ENCODE measurements at places on chromosomes 11 and 22.

DNA sequence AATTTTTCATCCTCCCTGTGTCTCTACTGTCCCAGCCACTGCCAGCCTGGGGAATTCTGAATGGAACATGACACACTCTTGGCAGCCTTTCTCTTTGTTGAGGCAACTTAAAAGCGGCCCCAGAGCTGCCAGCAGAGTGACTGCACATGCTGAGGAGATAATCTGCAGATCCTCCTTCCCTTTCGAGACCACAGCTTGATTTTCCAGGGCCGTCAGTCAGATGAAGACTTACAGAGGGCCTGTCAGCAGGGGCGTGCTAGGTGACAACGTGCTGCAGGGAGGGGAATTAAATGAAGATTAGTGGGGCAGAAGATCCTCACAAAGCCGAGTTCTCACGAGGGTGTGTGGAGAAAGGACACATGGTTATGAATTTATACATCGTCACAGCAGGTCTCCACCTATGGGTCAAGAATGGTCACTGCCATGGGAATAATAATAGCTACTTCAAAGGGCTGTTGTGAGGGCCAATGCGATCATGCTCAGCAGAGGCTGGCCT is 193.5 kb upstream of the PITPNB start:
- DNase-seq: no peak

DNA sequence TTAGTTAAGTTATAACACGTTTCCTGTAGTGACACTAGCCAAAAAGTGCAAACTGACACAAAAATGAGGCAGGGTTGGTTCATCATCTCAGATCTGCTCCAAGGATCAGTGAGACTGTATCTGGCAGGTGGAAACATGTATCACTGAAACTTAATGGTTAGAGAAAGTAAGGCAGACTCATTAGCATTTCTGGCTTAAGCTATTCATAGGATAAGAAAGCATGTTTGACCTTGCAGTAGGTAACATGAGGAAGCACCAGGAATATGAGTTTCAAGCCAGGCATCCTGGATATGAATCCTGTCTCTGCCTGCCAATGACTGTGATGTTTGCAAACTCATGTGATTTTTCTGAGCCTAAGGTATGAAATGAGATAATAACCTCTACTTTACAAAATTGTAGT is 732.1 kb downstream of the NELL1 start:
- no peak for DNase-seq

- DNase-seq: no peak
These were observed 572.9 kb downstream of the NTM start for GRCh38 chr11:131943295-131943694.

DNA sequence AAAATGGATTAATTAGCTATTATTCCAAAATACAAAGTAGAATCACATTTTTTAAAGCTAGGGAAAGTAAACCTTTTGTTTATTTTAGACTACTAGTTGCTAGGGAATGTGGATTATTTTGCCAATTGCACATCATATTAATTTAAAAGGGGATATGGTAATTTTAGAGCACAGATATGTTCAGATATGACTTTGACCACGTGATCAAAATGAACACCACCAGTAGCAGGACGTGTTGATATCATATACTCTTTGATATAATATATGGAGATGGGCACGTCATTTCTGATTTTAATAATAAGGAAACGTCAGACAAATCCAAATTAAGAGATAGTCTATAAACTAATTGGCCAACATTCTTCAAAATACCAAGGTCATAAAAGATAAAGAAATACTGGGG is 1188.3 kb upstream of the CNTN5 start:
- DNase-seq: no peak

GRCh38 chr22:31603574-31603973 is 58.4 kb downstream of the PISD start:
- DNase-seq: no peak

DNA sequence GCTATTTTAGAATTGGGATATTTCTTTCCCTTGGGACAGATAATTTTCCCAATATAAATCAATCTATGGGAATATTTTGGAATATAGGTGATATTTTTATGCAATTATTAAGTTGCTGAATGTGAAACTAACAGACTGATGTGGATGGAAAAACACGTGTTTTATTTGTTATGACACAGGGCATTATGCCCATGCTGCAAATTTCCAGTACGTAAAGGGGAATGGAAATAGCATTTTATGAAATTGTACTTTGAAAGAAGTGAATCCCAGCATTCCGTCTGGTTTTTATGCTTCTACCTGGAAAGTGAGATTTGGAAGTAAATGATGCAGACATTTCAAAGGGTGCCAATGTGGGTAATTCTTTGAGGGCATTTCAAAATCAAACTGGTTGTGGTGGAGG is 142.7 kb downstream of the PARVA start:
- DNase-seq: no peak

DNA sequence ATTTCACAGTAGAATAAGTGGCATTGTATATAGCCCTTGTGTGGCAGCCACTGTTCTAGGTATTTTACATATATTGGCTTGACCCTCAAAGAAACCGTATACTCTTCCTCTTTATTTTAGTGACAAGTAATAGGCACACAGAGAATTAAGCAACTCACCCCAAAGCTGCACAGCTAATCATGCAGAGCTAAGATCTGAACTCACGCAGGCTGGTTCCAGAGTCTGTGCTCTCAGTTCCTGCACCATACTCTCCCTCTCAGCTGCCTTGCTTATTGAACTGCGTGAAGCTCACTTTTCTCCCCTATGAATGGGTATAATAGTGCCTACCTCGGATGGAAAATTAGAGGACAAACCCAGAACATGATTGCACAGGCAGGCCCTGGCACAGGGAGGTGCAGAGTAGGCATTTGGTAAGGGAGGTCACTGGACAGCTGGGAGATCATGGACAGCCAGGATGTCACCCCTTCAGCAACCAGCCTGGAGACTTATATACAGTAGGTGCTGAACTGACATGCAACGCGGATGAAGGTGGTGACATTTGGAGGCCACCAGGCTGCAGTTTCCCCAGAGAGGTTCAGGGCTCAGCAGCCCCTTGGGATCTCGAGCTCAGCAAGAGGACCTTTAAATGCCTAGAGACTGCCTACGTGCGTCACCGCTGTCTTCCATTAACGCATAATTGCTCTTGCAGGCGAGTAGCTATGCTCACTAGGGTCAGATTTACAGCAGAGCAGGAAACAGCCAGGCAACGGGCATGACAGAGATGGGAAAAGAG is 78.4 kb upstream of the TP53I11 start:
- DNase-seq: no peak

DNA sequence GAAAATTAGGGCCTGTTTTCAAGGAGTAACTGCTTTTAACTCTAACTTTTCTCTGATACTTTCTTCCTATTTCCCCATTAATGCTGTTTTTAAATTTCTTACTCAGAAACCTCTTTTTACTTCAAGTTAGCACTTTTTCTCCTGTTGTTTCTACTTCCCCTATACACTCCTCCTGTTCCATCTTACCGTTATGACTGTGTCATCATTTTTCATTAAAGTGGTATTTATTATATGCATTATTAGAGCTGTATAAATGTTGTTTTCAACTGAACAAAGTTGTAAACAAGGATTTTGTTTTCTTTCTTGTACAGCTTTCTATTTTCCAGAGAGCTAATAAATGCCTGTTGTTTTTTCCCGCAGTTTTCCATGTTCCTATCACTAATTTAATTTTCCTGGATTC is 84.6 kb downstream of the EXT2 start:
- DNase-seq: no peak

DNA sequence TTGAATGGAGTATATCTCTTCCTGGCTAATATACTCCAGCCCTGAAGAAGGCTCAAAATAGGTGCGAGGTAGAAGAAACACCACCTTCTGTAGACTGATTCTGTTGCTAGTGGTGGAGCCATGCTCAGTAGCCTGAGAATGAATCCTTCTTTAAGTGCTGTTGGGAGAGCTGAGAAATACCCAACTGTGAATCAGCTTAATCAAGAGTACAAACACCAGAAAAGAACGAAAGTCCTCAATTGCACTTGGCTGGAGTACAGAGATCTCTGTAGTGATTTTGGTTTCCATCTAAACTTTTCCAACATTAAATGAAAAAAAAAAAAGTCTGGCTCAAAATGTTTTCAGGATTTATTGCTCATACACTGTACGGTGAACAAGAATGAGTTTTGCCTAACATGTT is 619.1 kb downstream of the METTL15 start:
- DNase-seq: no peak

- no peak for DNase-seq
These were observed 67.2 kb downstream of the CCDC83 start for GRCh38 chr11:85922367-85922766.

- DNase-seq: no peak
These were observed 72.1 kb upstream of the SLC25A18 start for GRCh38 chr22:17491090-17491640.

DNA sequence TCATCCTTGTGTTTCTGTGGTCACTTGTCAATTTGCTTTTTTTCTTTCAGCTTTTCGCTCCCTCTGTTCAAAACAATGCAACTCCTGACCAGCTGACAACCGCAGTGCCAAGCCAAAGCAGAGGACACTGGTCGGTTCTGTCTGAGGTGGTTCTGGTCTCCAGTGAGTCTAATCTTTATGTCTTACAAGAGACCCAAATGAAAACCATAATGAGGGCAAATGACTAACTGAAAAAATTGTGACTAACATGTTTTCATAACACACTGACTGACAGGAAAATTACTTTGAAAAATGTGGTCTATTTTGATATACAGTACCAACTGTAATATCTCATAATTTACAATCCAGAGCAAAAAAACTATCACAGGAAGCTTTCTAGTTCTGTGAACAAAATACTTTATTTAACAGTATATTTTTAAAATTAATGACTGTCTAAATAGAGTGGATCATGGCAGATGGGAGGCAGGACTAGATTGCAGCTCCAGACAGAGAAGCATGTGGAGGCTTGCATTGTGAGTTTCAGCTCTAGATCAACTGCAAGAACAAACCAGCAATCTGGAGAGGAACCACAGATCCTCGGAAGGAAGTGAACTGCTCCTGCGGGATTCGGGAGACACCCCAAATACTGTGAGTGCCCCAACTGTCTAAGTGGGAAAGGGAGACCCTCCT is 311.8 kb downstream of the SBF2 start:
- no peak for DNase-seq

DNA sequence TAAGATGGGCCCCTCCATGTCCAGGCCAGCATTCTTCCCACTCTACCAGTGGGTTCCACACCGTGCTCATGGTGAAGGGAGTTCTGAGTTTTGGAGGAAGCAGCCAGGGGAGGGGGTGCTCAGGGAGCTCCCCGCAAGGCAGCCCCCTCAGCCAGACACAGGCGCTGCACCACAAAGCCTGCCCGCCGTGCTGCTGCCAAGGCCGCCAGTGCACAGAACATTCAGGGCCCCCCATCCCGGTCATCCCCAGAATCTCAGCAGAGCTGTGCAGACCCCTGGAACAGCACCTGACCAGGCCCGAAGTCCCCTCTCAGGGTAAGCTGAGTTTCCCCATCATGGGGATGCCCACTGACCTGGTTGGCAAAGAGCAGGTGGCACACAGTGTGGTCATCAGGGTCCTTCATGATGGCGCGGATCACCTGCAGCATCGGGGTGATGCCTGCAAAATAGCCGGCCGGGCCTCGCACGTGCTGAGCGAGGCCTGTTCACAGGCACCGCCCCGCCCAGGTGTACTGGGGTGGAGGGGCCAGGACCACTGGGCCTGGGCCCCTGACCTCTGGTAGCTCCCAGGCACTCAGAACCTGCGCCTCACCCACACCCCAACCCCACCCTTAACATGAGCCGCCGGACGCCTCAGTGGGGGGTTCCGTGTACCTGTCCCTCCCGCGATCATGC is 12.4 kb upstream of the POLDIP3 start:
- DNase-seq: no peak

DNA sequence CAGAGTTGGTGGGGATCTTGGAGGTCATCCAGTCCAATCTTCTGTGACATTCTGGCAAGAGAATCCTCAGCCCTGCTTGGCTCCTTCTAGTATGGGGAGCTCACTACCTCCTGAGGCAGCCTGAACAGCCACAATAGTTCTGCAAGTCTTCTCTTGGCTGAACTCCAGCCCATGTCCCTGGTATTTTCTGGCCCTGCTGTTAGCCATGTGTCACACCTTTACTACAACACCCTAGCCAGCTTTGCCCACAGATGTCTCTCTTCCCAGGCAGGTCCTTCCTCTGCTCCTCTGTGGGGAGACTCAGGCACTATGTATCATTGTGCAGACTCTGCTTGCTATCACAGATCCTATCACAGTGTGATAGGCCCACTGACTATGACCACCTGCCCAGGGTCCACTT is 297.7 kb downstream of the CTTN start:
- no peak for DNase-seq

Data from activated T-helper 1 cell treated with Interleukin-2 at 50 U/mL for 16 hours (primary cell).